ENCODE measurements at places on chromosomes 3 and 15. TPM values are rescaled to one million over a fixed set of nuclear protein-coding genes. Genes with fewer than 3 reads are reported as not detected.

DNA sequence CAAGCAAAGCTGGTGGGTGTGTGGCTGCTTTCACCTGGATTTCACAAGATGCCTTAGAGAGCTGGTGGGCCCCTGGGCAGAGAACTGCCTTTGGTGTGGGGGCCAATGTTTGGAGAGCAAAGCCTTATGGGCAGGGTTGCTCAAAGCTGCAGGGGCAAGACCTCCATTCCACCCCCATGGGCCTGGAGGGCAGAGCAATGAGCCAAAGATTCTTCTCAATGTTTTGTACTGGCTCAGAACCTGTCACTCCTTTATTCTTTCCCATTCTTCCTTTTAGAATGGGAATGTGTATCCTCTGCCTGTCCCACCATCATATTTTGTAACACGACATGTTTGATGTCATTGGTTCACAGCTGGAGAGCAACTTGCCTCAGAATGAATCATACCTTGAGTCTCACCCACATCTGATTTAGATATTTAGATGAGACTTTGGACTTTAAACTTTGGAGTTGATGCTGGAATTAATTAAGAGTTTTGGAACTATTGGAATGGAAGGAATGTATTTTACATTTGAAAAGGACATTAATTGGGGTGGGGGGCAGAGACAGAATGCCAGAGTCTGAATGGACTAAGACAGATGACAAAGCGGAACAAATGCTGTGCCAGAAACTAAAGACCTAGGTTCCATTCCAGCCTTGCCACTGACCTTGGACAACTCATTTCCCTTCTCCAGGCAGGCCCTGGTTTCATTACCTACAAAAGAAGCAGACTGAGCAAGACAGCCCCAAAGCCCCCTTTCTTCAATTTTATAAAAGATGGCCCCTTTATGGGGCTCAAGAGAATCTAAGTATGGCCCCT, 72.9 kb downstream of the DAPK2 start:
- DNase-seq, result peak; percentile 27

DNA sequence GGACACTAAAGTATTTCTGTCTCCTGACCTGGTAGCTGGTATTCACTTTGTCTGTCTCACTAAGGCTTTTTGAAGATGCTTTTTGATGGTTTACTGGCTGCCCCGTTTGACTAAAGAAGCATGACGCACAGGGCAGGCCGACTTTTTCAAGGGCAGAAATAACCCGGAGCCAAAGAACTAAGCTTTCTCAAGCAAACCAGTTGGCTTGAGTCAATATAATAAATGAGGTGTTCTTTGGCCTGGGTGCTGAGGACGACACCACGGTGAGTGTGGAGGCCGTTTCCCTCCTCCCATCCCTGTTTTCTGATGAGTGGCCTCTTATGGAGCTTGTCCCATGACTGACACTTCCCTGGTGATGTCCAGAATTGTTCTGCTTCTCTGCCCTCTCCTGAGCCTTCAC, 220.9 kb downstream of the ITPR1 start:
- no peak for DNase-seq

DNA sequence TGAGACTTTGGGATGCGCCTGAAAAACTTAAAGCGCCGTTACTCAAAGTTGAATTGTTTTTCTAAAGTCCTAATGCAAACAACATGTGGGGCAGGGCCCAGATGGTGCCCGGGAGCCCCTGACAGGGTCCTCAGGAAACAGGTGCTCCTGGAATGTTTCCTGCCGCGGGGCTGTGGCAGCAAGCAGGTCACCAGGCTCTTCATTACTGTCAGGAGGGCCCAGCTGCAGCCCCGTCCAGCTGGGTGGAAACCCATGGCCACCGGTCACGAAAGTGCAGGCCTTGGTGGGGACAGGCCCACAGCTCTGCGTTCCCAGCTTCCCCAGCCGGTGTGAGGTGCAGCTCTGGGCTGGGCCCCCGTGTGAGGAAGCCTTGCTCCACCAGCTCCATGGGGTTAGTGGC, 63.9 kb upstream of the GATA2 start:
- DNase-seq, result no peak

GRCh38 chr3:49699281-49699979, 10.1 kb downstream of the RNF123 start:
- DNase-seq, result no peak

The GPR156 gene
- 0.13 TPM for total RNA-seq

DNA sequence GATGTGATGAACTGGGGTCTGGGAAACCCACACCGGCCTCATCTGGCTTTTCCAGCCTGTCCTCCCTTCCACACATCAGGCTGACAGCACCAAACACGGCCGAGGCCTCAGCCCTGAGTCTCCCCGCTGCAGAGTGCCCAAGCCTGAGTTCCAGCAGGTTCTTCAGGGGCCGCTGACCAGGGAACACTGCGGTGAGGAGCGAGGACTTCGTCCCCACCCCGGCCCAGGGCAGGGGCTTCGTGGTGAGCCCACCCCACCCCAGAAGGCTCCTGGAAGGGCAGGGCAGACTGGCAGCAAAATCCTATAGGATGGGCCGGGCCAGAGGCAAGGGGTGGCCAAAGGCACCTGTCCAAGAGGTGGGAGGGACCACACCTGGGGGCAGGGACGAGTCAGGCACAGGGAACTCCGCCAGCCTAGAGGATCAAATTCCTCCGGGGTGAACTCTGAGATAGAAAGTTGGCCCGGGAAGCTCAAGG, at the start of gene SLC51A:
Gene SLC51A (plus strand): TSS at position 446 of the 476 bp plus-strand sequence. CDS start 179 bp downstream, outside the sequence.
- DNase-seq, result no peak

- no peak for DNase-seq
Observed at GRCh38 chr3:24135280-24135679, 190.2 kb downstream of the NR1D2 start.

The SLC24A1 gene
- 2.2 TPM for total RNA-seq

DNA sequence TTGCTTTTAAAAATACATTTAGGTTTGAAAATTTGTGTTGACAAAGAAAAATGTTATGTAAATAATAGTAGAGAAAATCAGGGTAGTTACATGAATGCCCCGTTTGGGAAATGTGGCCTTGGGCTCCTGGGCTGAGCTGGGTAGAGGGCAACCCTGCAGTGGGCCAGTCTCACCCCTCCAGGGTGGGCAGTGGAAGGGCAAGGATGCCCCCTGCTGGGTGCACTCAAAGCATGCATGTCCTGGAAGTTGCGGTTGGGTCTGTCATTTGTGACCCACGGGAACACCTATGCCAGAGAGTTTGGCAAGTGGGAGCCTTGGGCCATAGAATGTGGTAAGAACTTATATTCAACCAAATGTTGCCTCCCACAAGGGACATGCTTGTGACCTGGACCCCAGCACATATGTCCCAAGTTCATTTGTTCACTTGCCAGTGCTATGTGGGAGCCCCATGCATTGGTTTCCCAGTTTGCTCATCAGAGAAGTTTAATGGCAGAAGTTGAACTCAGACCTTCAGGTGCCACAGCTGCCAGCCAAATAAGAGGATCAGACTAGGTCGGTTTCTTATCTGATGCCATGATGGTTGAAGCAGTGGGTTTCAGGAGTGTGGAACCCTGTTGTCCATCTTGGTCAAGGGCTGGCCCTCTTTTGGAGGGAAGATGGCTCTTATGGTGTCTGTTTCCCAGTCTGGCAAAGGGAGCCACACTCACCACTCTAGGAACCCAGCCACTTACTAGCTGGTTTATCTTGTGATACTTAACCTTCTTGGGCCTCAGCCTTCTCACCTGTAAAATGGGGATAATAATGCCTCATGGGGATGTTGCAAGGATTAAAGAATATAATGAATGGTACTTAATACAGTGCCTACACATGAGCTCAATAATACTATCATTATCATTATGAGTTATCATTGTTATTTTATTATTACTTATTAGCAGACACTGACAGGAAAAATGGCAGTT, 2.5 kb upstream of the PLCB2 start:
- DNase-seq, result no peak

DNA sequence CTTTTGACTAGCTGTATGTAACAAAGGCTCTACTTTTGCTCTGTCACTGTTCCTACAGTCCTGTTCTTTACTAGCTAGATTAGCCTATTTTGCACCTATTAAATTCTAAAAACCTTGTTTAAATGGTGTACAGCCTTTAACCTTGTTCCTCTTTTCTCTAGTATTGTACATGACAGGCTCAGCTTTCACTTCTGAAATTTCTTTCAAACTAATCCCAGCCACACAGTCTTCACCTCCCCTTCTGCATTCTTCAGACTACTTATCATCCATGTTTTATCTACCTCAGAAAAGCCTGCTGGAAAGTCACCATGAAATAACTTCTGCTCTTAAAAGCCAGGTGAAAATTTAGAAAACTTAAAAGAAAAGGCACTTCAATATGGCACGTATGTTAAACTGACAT, 122.4 kb downstream of the NECTIN3 start:
- no peak for DNase-seq

The SNURF gene
- total RNA-seq, result 4.7 TPM

GRCh38 chr3:164370970-164371369, 707.3 kb downstream of the SI start:
- no peak for DNase-seq

The ITIH4 gene
- total RNA-seq, result 0.26 TPM

The NPAP1 gene
- total RNA-seq, result not detected
